ENCODE measurements at places on chromosomes 7 and 10. TPM values are rescaled to one million over a fixed set of nuclear protein-coding genes. Genes with fewer than 3 reads are reported as not detected.

CYP3A4 gene
- not detected for total RNA-seq

RPA3 gene
- 100 TPM for total RNA-seq

PTN gene
- not detected for total RNA-seq

BMPR1A gene
- total RNA-seq, result 18.3 TPM

RAPGEF5 gene
- total RNA-seq, result 0.16 TPM

SORBS1 gene
- total RNA-seq, result 0.35 TPM

SSC4D gene
- 0.73 TPM for total RNA-seq

SHTN1 gene
- total RNA-seq, result 24.9 TPM

TFR2 gene
- total RNA-seq, result 2.6 TPM

SPAM1 gene
- total RNA-seq, result not detected

PAPSS2 gene
- 17.3 TPM for total RNA-seq

TMEM213 gene
- not detected for total RNA-seq

EZH2 gene
- total RNA-seq, result 20.7 TPM

LRGUK gene
- 0.35 TPM for total RNA-seq

CALML3 gene
- total RNA-seq, result not detected

LGI1 gene
- not detected for total RNA-seq

WNT8B gene
- not detected for total RNA-seq

VSTM2A gene
- total RNA-seq, result not detected

CDC14C gene
- total RNA-seq, result not detected

AS3MT gene
- 3.2 TPM for total RNA-seq

ABCB1 gene
- not detected for total RNA-seq

PBLD gene
- total RNA-seq, result 2.7 TPM

ZNF212 gene
- 10.5 TPM for total RNA-seq

CTTNBP2 gene
- total RNA-seq, result 0.52 TPM

OPALIN gene
- not detected for total RNA-seq

TBX20 gene
- total RNA-seq, result 2.4 TPM

ELN gene
- not detected for total RNA-seq

TSPAN13 gene
- 16.4 TPM for total RNA-seq

C10orf105 gene
- not detected for total RNA-seq

NODAL gene
- not detected for total RNA-seq

Measured in A549 treated with Mapracorat at 1 μM for 4 hours (cell line).